DMS53 (cell line): ENCODE measurements at places on chromosomes 4 and X.

DNA sequence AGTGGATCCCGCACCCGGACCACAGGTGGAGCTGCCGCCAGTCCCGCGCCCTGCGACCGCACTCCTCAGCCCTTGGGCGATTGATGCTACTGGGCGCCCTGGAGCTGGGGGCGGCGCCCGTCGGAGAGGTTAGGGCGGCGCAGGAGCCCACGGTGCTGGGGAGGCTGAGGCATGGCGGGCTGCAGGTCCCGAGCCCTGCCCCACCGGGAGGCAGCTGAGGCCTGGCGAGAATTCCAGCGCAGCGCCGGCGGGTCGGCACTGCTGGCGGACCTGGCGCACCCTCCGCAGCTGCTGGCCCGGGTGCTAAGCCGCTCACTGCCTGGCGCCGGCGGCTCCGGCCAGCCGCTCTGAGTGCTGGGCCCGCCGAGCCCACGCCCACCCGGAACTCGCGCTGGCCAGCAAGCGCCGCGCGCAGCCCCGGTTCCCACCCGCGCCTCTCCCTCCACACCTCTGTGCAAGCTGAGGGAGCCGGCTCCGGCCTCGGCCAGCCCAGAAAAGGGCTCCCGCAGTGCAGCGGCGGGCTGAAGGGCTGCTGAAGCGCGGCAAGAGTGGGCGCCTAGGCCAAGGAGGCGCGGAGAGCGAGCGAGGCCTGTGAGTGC is 1256.5 kb downstream of the STIM2 start:
- no peak for DNase-seq

GRCh38 chr4:110059556-110060191 is 138.7 kb downstream of the ELOVL6 start:
- DNase-seq, result peak; percentile 25

- no peak for DNase-seq
These were observed 376.1 kb downstream of the FBXW7 start for GRCh38 chr4:152159773-152160172.

- DNase-seq, result no peak
These were observed 219.1 kb upstream of the GPC4 start for GRCh38 chrX:133634416-133634815.

- no peak for DNase-seq
These were observed 18.4 kb upstream of the SORCS2 start for GRCh38 chr4:7173841-7174449.

GRCh38 chr4:24211856-24212255 is 322.0 kb upstream of the PPARGC1A start:
- no peak for DNase-seq

- no peak for DNase-seq
These were observed 122.4 kb upstream of the NAP1L5 start for GRCh38 chr4:88819818-88820697.

- peak; percentile 88 for DNase-seq
These were observed 230.2 kb upstream of the STK26 start for GRCh38 chrX:131792789-131793462.

DNA sequence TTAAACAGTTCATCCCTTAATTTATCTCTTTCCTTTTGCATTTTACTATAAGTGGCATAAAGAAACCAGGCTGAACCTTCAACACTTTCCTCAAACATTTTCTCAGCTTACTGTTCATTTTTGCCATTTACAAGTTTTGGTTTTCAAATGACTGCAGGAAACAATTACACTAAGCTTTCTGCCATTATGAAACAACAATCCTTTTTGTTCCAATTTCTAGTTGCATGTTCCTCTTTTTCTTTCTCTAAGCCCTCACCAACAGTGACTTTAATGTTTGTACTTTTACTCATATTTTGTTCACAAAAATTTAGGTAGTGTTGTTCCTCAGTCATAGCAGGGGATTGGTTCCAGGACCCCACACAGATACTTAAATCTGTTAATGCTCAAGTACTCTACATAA is 1526.1 kb downstream of the STIM2 start:
- DNase-seq, result no peak

DNA sequence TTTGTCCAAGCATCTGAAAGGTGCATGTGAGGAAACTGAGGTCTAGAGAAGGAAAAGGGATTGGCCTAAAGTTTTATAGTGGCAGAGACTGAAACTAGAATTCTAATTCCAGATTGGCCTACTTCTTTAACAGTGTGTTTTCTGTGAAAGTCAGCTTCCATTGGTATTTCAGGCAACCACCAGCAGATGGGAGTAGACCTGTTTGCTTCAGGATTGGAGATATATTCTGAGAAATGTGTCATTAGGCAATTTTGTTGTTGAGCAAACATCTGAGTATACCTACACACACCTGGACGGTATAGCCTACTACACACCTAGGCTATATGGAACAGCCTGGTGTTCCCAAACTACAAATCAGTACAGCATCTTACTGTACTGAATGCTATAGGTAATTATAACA is 207.3 kb upstream of the RADX start:
- DNase-seq, result peak; percentile 77

DNA sequence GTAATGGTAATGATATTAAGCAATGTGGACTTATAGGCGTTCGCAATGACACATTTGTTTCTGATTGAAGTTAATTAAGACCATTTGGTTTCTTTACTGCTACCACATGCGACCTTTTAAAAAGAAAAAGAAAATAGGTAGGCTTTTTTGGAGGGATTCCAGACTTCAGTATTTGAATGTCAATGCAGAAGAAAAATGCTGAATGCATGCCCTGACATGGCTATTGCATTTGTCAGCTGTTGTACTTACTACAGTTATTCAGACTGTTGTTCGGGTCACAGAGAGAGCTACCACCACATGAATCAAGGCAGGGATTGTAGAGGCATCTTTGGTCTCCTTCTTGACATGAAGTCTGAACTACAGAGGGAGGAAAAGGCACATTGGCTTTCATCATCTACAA is 163.7 kb downstream of the CORIN start:
- DNase-seq, result no peak

GRCh38 chr4:166400270-166400894 is 527.3 kb downstream of the TLL1 start:
- peak; percentile 65 for DNase-seq

DNA sequence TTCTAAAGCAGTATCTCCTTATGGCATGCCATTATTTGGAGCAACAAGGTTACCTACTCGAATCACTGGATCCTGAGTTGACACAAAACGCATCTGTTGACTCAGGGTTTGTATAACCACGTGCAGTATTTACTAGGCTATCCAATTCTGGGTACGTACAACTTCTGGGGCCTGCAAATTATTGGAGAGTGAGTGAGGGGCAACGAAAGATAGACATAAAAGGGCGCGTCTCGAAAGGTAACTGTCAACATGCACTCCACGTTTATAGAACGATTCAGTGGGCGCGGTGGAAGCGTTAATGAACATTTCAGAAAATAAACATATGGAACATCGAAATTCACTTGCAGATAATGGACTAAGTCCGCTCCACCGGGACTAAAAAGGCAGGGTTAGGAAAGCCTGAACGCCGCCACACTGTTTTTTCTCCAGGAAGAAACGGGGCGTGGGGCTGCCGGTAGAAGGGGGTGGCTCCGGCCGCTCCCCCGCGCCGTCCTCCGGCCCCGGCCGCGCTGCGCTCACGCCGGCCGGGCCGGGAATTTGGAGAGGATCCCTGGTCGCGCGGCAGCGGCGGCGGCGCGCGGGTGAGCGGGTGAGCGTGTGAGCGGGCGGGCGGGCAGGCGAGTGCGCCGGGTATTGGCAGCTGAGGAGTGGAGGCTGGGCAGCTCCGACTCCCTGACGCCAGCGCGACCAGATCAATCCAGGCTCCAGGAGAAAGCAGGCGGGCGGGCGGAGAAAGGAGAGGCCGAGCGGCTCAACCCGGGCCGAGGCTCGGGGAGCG is at the start of gene SMAD1:
SMAD1 (plus strand) TSS at position 690 of the 778 bp plus-strand sequence. CDS start 32,761 bp downstream, outside the sequence.
- peak; percentile 89 for DNase-seq

DNA sequence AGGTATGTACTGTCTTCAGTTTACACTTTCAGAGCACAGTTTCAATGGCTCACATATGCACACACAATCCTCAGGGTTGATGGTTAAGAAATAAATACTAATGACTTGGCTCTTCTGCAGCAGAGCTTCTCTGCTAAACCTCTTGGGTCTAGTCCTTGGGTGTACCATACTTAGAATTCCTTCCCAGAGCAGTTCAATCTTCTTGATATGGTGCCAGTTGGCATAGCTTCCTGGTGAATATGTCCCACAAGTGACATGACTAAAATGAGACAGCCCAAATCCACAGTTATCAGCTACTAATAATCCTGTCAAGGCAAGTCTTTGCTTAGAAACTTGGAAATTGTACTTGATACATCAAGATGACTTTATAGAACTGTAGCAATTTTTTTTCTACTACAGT is 654.4 kb downstream of the IQCM start:
- no peak for DNase-seq

DNA sequence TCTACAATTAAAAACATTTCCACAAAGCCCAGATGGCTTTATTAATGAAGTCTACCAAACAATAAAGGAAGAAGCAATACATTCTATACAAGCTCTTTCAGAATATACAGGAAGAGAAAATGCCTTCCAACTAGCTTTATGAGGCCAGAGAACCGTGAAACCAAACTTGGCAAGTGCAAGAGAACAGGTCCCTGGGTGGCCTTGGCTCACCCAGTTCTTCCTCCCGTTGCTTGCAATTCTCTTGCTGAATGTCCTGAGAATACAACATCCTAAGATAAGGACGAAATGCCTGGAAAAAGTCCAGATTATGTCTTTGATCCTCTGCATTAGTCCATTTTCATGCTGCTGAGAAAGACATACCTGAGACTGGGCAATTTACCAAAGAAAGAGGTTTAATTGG is 204.9 kb downstream of the MAD2L1 start:
- no peak for DNase-seq
